ENCODE measurements at places on chromosomes 11 and 22.

DNA sequence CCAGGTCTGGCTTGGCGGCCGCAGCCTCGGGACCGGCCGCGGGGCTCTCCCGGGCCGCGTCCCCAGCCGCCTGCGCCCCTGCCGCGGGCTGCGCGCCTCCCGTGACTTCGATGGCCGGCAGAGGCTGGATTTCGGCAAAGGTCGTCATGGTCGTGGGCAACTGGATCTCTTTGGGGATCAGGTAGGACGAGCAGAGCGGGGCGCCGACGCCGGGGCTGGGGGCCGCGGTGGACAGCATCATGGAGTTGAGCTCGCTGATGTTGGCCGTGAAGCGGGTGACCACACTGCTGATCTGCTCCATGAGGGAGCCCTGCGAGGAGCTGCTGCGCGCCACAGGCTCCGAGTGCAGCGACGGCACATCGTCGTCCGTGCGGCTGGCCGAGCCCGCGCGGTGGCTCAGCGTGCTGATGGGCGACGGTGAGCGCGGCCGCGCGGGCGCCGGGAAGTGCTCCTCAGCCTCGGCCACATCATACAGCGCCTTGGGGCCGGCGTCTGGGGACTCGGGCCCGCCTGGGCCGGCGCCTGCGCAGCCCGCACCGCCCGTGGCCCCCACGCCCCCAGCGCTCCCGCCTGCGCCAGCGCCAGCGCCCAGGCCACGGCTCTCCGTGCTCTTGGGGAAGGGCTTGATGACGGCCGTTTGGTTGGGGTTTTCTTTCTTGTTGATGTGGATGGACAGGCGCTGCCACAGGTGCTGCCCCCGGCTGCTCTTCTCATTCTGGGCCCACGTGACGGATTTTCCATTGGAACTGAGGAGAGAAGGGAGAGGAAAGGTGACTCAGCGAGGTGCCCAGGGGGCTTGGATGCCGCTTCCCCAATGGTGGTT is 171.4 kb upstream of the CTSC start:
- DNase-seq, result no peak

GRCh38 chr11:3833449-3833848 is 7.3 kb downstream of the RHOG start:
- DNase-seq, result no peak

- DNase-seq, result no peak
Measured at GRCh38 chr22:32080904-32081303, 37.8 kb downstream of the SLC5A1 start.

GRCh38 chr11:109247071-109247470 is 174.9 kb upstream of the C11orf87 start:
- no peak for DNase-seq

GRCh38 chr22:38069372-38070249 is 12.4 kb downstream of the PICK1 start:
- DNase-seq, result no peak

- peak; percentile 24 for DNase-seq
Measured at GRCh38 chr11:123479048-123479837, 49.2 kb downstream of the GRAMD1B start.

All from SIG-M5 (cell line).